ENCODE measurements at places on chromosomes 2 and 18.

DNA sequence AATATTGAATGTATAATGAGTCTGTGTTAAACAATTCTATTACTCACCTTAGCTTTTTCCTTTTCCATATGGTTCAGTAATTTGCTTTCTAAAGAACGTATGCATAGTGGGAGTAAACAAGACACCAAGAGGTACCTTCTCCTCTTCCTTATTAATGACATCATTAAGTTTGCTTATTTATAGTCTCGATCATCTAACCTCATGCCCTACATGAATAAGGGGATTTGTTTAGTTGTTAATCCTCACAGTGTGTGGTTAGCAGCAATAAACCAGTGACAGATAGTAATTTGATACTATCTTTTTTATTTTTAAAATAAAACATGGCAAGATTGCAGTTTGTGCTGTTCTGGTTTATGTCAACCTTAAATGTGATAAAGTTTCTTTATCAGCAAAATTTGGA lies 69.7 kb downstream of the COBLL1 start:
- DNase-seq = no peak

- DNase-seq = no peak
These were observed 12.2 kb upstream of the GMPPA start for GRCh38 chr2:219486380-219486959.

- no peak for DNase-seq
These were observed 1.8 kb downstream of the SOCS6 start for GRCh38 chr18:70290482-70291294.

DNA sequence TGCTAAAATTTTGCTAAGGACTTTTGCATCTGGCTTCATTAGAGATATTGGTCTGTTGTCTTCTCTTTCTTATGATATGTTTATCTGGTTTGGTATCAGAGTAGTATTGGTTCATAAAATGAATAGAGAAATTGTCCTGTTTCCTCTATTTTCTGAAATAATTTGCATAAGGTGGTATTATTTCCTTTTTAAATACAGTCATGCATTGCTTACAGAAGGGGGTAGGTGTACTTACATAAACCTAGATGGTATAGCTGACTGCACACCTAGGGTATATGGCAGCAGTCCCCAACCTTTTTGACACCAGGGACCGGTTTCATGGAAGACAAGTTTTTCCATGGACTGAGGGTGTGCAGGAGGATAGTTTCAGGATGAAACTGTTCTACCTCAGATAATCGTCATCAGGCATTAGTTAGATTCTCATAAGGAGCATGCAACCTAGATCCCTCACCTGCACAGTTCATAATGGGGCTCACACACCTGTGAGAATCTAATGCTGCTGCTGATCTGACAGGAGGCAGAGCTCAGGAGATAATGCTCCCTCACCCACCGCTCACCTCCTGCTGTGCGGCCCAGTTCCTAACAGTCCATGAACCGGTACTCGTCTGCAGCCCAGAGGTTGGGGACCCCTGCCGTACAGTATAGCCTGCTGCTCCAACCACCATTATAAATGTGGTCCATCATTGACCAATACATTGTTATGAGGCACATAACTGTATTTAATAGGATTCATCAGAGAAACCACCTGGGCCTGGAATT lies 189.2 kb downstream of the FAM210A start:
- DNase-seq = no peak

GRCh38 chr2:119960821-119961220 lies 52.1 kb upstream of the EPB41L5 start:
- DNase-seq = no peak

GRCh38 chr2:149438330-149438960 lies 108.1 kb downstream of the LYPD6 start:
- DNase-seq = peak; percentile 11

DNA sequence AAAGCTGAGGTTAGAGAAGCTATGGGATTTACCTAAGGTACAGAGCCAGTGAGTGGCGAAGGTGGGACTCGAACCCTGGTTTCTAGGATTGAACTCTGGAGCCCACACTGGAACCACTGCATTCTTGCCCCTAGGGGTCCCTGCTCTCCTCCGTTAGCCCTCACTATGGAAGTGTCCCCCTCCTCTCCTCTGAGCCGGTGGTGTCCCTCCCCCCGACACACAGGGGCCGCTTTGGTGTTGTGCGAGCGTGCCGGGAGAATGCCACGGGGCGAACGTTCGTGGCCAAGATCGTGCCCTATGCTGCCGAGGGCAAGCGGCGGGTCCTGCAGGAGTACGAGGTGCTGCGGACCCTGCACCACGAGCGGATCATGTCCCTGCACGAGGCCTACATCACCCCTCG lies 8.5 kb upstream of the GMPPA start:
- DNase-seq = no peak

GRCh38 chr2:142045641-142046040 lies 85.2 kb downstream of the LRP1B start:
- DNase-seq = no peak

DNA sequence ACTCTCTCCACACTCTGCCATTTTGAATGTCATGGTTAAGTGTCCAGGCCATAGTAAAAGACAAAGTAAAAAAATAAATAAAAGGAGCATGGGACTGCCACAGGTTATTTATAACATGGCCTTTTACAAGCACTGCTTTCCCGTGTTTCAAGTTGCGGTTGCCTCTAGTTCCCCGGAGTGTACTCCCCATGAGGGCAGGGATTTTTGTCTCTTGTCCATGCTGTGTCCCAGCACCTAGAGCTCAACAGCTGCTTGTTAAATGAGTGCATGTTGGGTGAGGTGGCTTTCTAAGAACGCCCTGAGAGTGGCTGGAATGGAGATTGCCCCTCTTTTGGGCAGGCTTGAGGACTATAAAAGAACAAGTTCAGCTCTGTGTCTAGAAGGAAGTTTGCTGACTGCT lies 8.4 kb downstream of the CAVIN2 start:
- no peak for DNase-seq

- DNase-seq = peak; percentile 73
These were observed 153.2 kb downstream of the RTP5 start for GRCh38 chr2:242022550-242023290.

DNA sequence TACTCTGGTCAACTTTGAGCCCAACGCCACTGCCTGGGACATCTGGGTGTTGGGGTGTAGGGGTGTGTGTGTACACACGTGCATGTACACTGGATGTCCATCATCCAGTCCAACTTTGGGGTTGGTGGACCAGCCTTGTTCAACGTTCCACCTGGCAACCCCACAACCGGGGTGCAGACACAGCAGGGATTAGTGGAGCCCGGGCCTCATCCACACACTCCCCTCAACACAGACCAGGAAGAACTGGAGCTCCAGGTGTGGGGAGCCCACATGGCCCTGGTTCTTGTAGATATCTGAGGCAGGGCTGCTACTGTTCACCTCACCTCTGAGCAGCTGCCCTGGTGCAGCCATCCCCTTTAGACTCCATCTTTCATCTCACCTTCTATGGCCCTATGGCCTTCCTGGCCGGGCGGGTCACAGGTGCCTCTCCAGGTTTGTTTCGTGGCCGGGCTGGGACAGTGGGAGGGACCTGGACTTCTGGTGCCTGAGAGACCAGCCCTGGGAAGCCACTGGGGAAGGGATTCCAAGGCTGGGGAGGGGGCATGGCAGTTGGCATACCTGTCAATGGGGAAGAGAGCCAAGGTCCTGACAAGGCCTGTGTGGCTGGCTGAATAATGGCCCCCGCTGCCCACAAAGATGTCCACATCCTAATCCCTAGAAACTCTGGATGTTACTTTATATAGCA lies 7.5 kb downstream of the NEU2 start:
- DNase-seq = no peak

- DNase-seq = no peak
These were observed 59.9 kb downstream of the EML6 start for GRCh38 chr2:54783349-54783748.

DNA sequence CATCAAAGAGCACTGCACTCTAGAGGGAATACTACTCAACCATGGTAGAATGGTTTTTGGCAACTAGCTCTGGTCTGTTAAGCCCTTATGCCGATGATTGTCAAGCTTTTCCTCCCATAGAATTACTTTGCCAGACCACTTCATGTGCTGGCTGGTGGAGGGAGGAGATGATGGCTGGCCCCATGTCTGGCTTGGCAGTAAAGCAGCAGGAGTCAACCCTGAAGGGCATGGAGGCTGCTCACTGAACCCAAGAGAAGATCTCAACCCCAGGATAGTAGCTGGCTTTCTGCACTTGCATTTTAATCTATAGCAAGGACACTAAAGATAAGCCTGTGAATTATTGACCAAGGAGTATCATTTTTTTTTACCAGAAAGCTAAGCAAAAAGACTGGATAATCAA lies 309.9 kb downstream of the PIEZO2 start:
- no peak for DNase-seq

- peak; percentile 94 for DNase-seq
These were observed 178.8 kb downstream of the ANAPC1 start for GRCh38 chr2:111705239-111705638.

- peak; percentile 8 for DNase-seq
These were observed 444 bp upstream of the MMADHC start for GRCh38 chr2:149587950-149588487.

DNA sequence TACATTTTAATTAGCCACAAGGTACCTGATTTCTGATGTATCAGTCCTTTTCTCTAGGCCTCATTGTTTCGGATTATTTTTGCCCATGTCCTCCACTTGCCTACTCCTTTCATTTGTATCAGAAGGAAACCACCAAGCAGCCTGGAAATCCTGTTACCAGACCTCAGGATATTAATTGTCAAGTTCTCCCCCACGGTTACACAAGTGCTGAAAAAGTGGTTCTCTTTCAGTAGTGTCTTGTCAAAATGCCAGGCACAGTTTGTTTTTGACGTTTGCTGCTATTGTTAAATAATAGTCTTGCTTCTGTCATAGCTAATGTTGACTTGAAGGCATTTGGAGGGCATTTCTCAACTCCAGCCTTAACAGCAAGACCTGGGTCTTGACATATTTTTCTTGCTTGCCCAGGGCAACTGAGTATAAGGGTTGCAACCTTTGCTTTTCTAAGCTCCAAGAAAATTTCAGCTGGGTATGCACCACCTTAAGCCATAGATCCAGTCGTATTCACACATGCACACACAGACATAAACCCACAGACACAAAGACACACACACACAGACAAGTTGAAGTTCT lies 31.0 kb downstream of the INSIG2 start:
- DNase-seq = no peak

DNA sequence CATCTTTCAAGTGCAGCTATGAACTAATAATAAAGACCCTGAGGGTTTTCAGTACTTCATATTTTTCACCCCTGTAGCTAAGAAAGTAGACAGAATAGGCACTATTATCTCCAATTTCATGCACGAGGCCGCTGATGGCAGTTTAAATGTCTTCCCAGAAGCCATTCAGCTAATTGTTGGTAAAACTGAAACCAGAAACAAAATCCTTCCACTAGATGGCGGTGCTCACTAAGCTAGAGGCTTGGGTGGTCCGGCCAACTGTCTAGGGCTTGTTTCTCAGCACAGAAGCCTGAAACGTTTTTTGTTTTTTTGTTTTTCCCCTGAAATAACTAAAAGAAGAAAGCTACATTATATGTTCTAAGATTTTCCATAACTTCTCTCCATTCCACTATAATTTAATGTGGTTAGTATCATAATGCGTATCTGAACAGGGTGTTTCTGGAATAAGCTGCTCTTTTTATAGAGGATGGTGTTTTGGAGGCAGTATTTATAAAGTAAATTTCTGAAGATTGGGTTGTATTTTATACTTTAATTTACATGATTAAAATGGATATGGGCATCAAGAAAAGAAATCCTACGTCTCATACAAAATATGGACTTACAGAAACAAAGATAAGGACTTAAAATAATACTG lies 159.4 kb downstream of the PIK3C3 start:
- peak; percentile 88 for DNase-seq

DNA sequence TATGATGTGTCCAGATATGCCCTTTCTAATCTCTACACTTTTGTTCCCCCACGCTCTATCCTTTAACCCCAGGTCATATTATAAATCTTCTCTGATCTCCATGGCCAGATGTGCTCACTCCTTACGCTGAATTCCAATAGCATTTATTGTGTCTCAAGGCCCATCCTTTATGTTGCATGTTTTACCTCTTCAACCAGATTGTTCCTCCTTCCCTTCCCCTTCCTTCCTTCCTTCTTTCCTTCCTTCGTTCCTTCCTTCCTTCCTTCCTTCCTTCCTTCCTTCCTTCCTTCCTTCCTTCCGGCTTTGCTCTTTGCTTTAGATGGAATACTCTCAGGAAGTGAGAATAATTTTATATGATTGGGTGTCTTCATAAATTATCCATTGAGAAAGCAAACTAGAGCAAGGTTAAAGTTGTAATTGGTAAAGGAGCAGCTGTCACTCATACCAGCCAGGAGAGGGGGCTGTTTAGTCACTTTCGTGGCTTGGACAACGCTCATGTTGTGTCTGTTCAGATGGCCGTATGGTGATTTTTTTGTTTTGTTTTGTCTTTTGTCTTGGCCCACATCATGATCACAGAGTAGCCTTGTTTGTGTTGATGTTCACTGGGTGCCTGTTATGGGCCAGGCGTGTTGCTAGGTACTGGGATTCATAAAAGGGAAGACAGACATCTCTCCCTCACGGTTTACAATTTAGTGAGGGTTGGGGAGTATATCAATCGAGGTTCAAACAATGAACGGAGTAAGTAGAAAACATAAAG lies 68.0 kb downstream of the DAW1 start:
- peak; percentile 56 for DNase-seq

DNA sequence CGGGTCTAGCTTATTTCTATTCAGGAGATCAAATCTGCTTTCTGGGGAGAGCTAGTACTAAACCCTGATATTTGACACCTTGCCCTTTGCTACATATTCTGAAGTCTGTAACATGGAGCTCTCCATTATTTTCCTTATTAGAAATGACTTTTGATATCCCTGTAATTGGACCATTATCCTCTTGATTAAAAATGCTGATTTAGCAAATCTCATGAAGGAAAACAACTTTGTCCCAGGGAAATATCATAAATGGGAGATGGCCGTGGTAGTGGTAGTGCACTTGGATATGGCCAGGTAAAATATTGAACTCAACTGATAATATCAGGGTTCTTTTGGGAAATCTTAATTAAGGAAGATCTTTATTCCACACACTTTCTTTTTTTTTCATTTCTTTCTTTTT lies 326.5 kb downstream of the RPRM start:
- DNase-seq = no peak

DNA sequence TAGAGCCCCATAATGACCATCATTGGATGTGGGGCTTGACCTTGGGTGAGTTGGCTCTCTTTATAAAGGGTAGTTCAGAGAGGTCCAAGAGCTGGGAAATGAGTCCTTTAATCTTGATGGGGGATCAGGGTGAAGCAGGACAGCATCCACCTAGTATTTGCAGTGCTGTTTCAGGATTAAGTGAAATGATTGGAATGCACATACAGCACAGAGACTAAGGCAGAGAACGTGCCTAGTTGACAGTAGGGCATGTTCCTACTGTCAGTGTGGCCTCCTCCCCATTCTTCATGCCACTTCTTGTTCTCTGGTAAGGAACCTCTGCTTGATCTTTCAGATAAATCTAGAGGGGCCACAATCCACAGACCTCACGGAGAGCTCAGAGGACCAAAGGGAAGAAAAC lies 78.9 kb downstream of the TRIM43 start:
- DNase-seq = no peak

GRCh38 chr2:20994130-20994529 lies 49.7 kb downstream of the APOB start:
- DNase-seq = no peak

DNA sequence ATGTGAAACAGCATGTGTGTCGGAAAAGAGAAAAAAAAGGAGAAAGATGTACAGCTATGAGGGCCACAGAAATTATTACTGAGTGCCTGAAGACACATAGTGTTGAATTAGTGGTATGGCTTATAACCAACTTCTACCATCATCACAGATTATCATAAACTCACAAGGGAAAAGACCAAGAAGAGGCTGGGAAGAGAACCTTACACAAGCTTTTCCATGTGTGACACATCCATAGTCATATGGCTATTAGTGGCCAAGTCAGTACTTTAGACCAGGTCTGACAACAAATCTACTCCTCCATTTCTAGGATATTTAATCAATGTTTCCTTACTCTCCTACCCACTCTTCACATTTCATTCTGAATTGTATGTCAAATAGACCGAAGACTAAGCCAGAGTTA lies 3.5 kb upstream of the GALNT5 start:
- no peak for DNase-seq
